Testis (tissue), 5 donors: ENCODE measurements at places on chromosomes 12 and 14.
A peak's percentile ranks its signal among the peaks of the same experiment; 100 is the strongest.

- no peak for DNase-seq
These were observed 652.5 kb downstream of the C12orf50 start for GRCh38 chr12:87376722-87377121.

DNA sequence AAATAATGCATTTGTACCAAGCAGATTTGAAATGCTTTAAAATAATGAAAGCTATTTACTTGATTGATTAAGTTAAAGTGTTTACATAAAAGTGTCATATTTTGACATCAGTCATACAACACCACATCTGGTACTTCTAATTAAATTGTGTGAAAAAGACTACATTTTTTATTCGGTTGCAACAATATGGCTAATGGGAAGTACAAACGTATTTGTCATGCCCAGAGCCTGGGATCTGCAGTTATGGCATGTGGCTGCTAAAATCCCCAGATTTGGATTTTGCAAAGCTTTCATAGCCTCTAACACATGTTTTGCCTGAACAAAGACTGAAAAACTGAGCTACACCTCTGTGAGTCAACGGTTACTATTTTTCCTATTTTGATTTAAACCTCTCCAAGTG is 66.6 kb downstream of the LLPH start:
- no peak for DNase-seq

DNA sequence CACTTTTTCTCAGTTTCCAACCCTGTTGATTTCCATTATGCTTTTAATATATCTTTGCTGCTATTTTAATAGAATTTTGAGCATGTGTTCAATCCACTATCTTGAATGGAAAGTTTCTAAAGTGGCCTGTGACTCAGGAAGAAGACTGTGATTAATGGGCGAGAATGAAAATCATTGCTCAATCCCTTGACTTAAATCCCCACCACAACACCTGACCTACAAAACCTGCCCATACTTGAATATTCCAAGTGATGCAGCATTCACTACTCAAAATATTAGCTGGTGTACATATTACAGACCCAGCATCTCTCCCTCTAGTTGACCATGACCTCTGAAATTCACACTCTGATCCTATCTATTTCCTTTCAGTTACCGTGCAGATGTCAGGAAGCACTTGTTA is 1.3 kb upstream of the OAS3 start:
- DNase-seq = no peak

DNA sequence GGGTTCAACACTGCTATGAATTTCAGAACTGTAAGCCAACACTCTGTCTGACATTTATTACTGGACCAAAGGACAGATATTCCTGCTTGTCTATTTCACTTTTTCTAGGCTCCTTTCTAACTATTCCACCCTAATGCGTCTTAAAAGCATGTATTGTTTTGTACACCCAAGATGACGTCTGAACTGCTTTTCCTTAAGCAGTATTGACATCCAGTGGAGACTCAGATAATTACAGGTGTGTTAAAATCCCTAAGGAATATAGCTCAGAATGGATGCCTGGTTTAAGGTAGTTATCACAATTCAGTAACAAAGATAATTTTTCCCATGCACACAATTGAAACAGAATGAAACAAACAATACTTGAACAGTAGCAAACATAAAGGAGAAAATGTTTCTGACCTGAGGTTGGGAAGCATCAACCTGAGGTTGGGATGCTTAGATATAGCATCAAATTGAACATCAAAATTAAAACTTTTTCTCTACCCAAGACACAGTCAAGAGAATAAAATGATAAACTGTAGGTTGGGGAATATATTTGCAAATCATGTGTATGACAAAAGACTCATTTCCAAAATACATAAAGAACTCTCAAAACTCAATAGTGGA is 93.7 kb upstream of the PTPRR start:
- no peak for DNase-seq

- peak; percentile 60 for DNase-seq
These were observed 33.4 kb upstream of the TXNRD1 start for GRCh38 chr12:104182144-104182543.
